Regular cardiac myocyte (primary cell): ENCODE measurements at places on chromosomes 6 and 20. TPM values are rescaled to one million over a fixed set of nuclear protein-coding genes. Genes with fewer than 3 reads are reported as not detected.

STMND1 gene
- total RNA-seq: not detected in 2 replicates

NAPB gene
- total RNA-seq: 8.6 and 9.6 TPM in 2 replicates

NOP56 gene
- 112 and 257 TPM in 2 replicates for total RNA-seq

MRAP2 gene
- 1.7 and 3.7 TPM in 2 replicates for total RNA-seq

ZNF165 gene
- total RNA-seq: 0.38 and 0.56 TPM in 2 replicates

DDO gene
- total RNA-seq: 1.9 and 2.8 TPM in 2 replicates

RAET1G gene
- total RNA-seq: 0.77 TPM in 1 of 2 replicates, not detected in the other

ASIP gene
- not detected in 2 replicates for total RNA-seq

SASH1 gene
- total RNA-seq: 71.7 and 118 TPM in 2 replicates

MAS1 gene
- under 0.01 TPM in 2 replicates for total RNA-seq

BPIFB4 gene
- not detected in 2 replicates for total RNA-seq

ITCH gene
- 71.3 and 85.4 TPM in 2 replicates for total RNA-seq

SNRNP48 gene
- total RNA-seq: 12.4 and 13.0 TPM in 2 replicates

B3GAT2 gene
- total RNA-seq: not detected in 2 replicates
